ENCODE measurements at places on chromosomes 6 and 20. TPM values are rescaled to one million over a fixed set of nuclear protein-coding genes. Genes with fewer than 3 reads are reported as not detected.

Gene EYA2
- total RNA-seq, result 2.0 TPM

Gene SLCO4A1
- 9.0 TPM for total RNA-seq

Gene ZFP57
- not detected for total RNA-seq

Gene GPR31
- total RNA-seq, result not detected

GRCh38 chr6:165556116-165556843 is 106.8 kb downstream of the PDE10A start:
- H3K4me1 ChIP-seq, result no peaks in the 10 kb centered on the region
- DNase-seq, result no peak
- H3K27me3 ChIP-seq, result no peaks in the 10 kb centered on the region
- H3K4me3 ChIP-seq, result no peak overlapping the region

DNA sequence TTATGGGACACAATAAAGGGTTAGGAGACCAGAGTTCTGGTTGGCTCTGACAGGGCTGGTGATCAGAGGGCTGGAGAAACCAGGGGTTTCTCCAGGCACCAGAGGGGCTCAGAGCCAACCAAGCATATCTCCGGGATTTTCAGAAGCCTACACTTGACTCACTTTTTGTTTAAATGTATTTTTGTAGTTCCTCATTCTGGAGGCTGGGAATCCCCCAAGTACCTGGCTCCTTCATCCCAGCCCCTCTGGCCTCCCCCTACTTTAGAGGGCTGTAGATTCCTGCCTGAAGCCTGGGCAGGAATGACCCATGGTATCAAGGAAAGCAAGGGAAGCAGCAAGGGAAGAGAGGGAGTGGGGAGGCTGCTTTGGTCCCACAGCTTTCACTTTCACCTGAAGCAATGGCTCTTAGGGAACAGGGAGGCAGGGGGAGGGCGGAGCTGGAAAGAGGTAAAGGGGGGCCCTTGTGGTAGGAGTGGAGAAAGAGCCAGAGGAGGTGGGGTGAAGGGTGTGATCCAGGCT is 973 bp downstream of the CD40 start:
- no peaks in the 10 kb centered on the region for H3K36me3 ChIP-seq
- DNase-seq, result no peak
- H3K27me3 ChIP-seq, result no peaks in the 10 kb centered on the region
- H3K4me1 ChIP-seq, result peaks cover 11% of the 10 kb centered on the region

GRCh38 chr6:107144014-107144413 is 28.7 kb upstream of the BEND3 start:
- H3K27ac ChIP-seq, result no peak overlapping the region
- H3K27me3 ChIP-seq, result no peaks in the 10 kb centered on the region
- H3K4me1 ChIP-seq, result no peaks in the 10 kb centered on the region
- H3K36me3 ChIP-seq, result no peaks in the 10 kb centered on the region
- DNase-seq, result no peak
- H3K4me3 ChIP-seq, result no peak overlapping the region

Measured in psoas muscle (tissue), 8 donors.